ENCODE measurements at places on chromosomes 2 and 18.

DNA sequence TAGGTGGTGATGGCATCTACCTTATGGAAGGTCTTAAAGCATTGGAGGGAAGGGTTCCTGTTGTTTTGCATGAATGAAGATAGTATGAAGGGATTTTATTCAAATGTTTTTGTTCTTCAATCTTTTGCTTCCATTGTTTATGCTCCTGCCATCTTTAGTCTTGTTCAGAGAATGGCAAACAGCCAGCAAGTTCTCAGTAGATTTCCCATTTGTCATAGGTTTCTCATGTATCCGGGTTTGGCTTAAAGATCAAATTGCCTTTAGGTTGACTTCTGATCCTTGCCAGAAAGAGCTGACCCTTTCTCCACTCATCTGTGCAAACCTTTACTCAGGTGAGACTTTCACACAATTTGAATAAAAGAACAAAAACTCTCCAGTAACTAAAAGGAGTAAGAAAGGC lies 44.2 kb upstream of the STAT4 start:
- no peak overlapping the region for H3K27ac ChIP-seq
- H3K27me3 ChIP-seq, result no peaks in the 10 kb centered on the region
- H3K4me1 ChIP-seq, result peaks cover 4% of the 10 kb centered on the region
- H3K4me3 ChIP-seq, result no peak overlapping the region

DNA sequence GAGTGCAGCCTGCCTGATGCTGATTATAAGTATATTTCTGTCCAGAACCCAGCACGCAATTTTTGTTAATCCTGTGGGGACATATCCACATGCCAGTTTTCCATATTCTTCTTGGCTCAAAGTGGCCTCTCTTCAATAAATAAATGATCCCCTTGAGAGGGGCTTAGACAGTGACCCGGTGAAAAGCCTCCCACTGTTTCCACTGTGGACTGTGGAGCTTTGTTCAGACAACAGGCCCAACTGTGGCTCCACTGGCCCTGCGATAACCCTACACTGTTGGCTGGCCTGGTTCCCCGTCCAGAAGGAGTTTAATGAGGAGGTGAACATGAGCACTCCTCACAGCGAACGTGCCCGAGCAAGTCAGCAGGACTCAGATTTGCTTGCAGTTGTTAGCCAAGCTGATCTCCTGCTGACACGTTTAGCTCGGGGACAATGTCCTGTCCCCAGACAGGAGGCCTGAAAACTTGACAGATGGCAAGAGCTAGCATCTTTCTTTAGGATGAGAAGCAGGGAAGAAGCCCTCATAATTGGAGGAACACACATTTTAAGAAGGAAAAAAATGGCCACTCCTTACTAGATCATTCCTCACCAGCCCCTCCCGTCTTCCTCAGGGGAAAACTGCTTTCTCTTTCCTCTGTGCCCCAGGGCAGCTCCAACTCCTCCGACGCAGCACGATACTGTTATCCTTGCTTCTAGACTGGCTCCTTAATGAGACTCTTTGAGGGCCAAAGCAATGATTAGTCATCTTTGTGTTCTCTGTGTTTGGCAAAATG lies 20.0 kb upstream of the MTCL1 start:
- no peak overlapping the region for H3K27ac ChIP-seq
- no peaks in the 10 kb centered on the region for H3K36me3 ChIP-seq

- DNase-seq, result peak; percentile 34
- no peak overlapping the region for H3K27ac ChIP-seq
- no peaks in the 10 kb centered on the region for H3K36me3 ChIP-seq
- peaks cover 4% of the 10 kb centered on the region for H3K4me1 ChIP-seq
Observed at GRCh38 chr18:57438743-57439608, 3.8 kb downstream of the ONECUT2 start.

GRCh38 chr18:75291460-75291859 lies 80.9 kb downstream of the TSHZ1 start:
- H3K27ac ChIP-seq, result no peak overlapping the region
- DNase-seq, result no peak

GRCh38 chr2:219527076-219527394 lies 12.8 kb downstream of the ASIC4 start:
- no peak overlapping the region for H3K27ac ChIP-seq
- H3K4me1 ChIP-seq, result peaks cover 24% of the 10 kb centered on the region
- no peak for DNase-seq
- no peak overlapping the region for H3K4me3 ChIP-seq

- H3K4me1 ChIP-seq, result peaks cover 14% of the 10 kb centered on the region
- no peaks in the 10 kb centered on the region for H3K36me3 ChIP-seq
- no peak overlapping the region for H3K4me3 ChIP-seq
- no peak overlapping the region for H3K27ac ChIP-seq
- peak; percentile 26 for DNase-seq
Observed at GRCh38 chr18:67134911-67135310, 381.6 kb downstream of the DSEL start.

GRCh38 chr18:3269241-3269913 lies 7.4 kb downstream of the MYL12B start:
- no peak overlapping the region for H3K4me3 ChIP-seq
- no peaks in the 10 kb centered on the region for H3K27me3 ChIP-seq
- DNase-seq, result no peak
- peaks cover 11% of the 10 kb centered on the region for H3K36me3 ChIP-seq
- H3K27ac ChIP-seq, result no peak overlapping the region

GRCh38 chr18:8133032-8133431 lies 476.2 kb upstream of the RAB12 start:
- no peak overlapping the region for H3K27ac ChIP-seq
- no peak for DNase-seq
- H3K4me3 ChIP-seq, result no peak overlapping the region
- peaks cover 3% of the 10 kb centered on the region for H3K36me3 ChIP-seq
- H3K27me3 ChIP-seq, result no peaks in the 10 kb centered on the region

DNA sequence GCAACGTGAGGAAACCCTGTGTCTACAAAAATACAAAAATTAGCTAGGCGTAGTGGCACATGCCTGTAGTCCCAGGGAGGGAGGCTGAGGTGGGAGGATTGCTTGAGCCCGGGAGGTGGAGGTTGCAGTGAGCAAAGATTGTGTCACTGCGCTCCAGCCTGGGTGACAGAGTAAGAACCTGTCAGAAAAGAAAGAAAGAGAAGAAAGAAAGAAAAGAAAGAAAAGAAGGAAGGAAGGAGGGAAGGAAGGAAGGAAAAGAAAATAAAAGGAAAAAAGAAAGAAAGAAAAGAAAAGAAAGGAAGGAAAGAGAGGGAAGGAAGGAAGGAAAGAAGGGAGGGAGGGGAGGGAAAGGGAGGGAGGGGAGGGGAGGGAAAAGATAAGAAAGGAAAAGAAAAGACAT lies 89.9 kb upstream of the HPCAL1 start:
- no peaks in the 10 kb centered on the region for H3K4me1 ChIP-seq
- no peak for DNase-seq
- H3K4me3 ChIP-seq, result no peak overlapping the region
- no peaks in the 10 kb centered on the region for H3K27me3 ChIP-seq

DNA sequence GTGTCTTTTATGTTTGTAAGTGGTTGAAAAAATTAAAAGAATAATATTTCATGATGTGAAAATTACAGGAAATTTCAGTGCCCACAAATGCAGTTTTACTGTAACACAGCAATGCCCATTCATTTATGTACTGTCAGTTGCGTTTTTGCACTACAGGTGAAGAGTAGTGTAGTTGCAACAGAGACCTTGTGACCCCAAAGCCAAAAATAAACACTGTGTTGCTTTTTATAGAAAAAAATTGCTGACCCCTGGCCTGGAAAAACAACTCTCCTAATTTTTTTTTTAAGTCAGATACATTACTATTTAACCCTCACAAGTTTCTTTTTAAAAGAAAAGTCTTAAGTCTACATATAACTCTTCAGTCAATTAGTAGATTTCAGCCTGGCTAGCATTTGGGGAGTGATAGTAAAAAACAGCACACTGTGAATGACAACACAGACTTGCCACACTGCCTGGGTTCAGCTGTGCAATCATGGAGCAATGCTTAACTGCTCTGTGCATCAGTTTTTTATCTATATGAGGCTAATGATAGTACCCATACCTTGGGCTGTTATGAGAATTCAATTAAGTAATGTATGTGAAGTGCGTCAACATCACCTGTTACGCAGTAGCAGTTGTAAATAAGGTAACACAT lies 8.1 kb downstream of the KLHL14 start:
- peaks cover 24% of the 10 kb centered on the region for H3K27me3 ChIP-seq
- H3K36me3 ChIP-seq, result no peaks in the 10 kb centered on the region
- no peak for DNase-seq
- H3K4me1 ChIP-seq, result no peaks in the 10 kb centered on the region
- no peak overlapping the region for H3K27ac ChIP-seq

- DNase-seq, result peak; percentile 83
- no peaks in the 10 kb centered on the region for H3K27me3 ChIP-seq
- H3K27ac ChIP-seq, result peak overlapping the region; percentile 76
- peaks cover 11% of the 10 kb centered on the region for H3K4me1 ChIP-seq
- H3K4me3 ChIP-seq, result no peak overlapping the region
- no peaks in the 10 kb centered on the region for H3K36me3 ChIP-seq
Observed at GRCh38 chr18:34592961-34593382, 117.1 kb upstream of the DTNA start.

DNA sequence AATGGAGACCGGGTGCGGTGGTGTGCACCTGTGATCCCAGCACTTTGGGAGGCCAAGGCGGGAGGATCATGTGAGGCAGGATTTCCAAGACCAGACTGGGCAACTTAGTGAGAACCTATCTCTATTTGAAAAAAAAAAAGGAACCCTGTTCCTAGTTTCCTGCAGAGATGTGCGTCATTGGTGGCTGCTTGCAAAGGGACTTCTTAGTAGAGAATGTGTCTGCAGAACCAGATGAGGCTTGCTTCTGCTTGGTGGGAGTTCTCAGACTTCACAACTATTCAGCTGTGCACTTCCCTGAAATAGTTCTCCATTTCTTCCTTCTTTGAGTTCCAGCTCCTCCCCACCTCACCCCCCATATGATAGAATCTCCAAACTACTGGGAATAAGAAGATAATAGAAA lies 22.3 kb downstream of the ZCCHC2 start:
- no peak overlapping the region for H3K27ac ChIP-seq
- H3K27me3 ChIP-seq, result no peaks in the 10 kb centered on the region
- peaks cover 11% of the 10 kb centered on the region for H3K36me3 ChIP-seq

GRCh38 chr2:174760845-174761473 lies 3.3 kb downstream of the CHRNA1 start:
- H3K27ac ChIP-seq, result no peak overlapping the region
- H3K4me1 ChIP-seq, result no peaks in the 10 kb centered on the region
- no peak overlapping the region for H3K4me3 ChIP-seq
- no peaks in the 10 kb centered on the region for H3K27me3 ChIP-seq
- no peak for DNase-seq

DNA sequence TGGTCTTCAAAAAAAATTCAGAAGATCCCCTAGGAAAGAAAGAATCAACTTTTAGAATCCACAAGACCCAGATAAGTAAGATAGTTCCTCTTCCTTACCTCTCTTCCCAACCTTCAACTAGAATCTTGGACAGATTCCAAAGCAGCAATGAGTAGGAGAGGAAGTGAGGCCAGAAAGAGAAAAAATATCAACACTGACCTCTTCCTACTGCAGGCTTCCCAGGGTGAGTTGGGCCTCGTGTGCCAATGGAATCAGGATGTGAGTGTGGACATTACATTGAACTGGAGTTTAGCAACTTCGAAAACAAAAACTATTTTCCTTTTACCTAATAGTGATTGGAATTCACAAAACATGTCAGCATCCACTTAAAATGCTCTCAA lies 102.5 kb upstream of the PIEZO2 start:
- no peaks in the 10 kb centered on the region for H3K4me1 ChIP-seq
- no peak overlapping the region for H3K4me3 ChIP-seq
- no peak overlapping the region for H3K27ac ChIP-seq
- no peaks in the 10 kb centered on the region for H3K27me3 ChIP-seq
- no peaks in the 10 kb centered on the region for H3K36me3 ChIP-seq

DNA sequence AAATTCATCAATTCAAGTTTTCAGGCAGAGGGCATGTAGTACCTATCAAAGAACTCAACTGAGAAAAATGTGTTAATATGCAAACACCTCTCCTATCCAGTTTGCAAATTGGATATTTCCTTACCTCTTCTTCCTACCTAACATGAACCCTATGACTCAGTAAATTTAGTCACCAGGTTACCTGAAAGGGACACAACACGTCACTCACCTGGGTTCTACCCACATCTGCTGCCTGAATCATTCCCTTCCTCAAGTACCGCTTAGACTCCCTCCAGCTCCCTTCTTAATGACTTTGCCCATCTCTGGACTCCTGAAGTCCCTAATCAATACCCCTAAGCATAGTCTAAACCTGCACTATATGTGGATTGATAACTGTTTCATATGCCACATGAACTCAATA lies 10.4 kb downstream of the ANKRD44 start:
- no peaks in the 10 kb centered on the region for H3K36me3 ChIP-seq
- H3K27me3 ChIP-seq, result no peaks in the 10 kb centered on the region
- H3K27ac ChIP-seq, result no peak overlapping the region

DNA sequence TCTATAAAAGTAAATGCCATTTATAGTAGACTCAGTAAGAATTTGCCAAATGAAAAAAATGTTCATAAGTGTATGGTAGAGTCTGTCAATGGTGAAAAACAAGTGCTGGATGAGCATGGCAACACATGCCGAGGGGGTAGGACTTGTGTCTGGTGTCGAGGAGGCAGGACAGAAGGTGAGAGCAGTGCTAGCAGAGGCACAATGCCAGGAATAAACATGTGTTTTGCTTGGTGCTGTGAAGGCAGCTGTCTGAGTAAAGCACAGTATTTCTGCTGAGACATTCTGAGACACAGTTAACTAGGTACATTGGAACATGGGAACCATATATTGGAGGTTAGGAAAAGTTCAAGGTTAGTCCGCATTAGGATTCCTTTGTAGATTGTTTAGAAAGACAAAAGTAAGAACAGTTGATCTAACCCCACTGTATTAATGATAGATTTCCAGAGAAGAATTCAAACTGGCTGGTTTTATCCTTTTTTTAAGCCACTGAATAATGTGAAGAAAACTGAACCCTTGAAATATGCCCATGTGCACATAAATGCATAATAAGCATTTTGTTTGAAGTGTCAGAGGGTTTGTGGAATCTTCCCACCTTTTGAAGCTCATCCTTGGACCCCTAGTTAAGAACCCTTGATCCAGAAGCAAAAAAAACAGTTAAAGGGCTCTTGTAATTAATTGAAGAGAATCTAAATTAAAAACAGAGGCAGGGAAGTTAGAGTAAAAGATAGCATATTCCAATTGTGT lies 7.1 kb downstream of the RBM45 start:
- peaks cover 13% of the 10 kb centered on the region for H3K36me3 ChIP-seq
- H3K4me3 ChIP-seq, result no peak overlapping the region

GRCh38 chr18:74381621-74382295 lies 66.1 kb downstream of the C18orf63 start:
- no peak overlapping the region for H3K27ac ChIP-seq
- no peak for DNase-seq
- H3K4me1 ChIP-seq, result no peaks in the 10 kb centered on the region
- H3K36me3 ChIP-seq, result no peaks in the 10 kb centered on the region
- no peaks in the 10 kb centered on the region for H3K27me3 ChIP-seq
